ENCODE measurements at places on chromosomes 11 and 22. TPM values are rescaled to one million over a fixed set of nuclear protein-coding genes. Genes with fewer than 3 reads are reported as not detected.

ILK gene
- 123 TPM for total RNA-seq

NXPE4 gene
- not detected for total RNA-seq

ROM1 gene
- 5.8 TPM for total RNA-seq

PDE3B gene
- 49.2 TPM for total RNA-seq

DNA sequence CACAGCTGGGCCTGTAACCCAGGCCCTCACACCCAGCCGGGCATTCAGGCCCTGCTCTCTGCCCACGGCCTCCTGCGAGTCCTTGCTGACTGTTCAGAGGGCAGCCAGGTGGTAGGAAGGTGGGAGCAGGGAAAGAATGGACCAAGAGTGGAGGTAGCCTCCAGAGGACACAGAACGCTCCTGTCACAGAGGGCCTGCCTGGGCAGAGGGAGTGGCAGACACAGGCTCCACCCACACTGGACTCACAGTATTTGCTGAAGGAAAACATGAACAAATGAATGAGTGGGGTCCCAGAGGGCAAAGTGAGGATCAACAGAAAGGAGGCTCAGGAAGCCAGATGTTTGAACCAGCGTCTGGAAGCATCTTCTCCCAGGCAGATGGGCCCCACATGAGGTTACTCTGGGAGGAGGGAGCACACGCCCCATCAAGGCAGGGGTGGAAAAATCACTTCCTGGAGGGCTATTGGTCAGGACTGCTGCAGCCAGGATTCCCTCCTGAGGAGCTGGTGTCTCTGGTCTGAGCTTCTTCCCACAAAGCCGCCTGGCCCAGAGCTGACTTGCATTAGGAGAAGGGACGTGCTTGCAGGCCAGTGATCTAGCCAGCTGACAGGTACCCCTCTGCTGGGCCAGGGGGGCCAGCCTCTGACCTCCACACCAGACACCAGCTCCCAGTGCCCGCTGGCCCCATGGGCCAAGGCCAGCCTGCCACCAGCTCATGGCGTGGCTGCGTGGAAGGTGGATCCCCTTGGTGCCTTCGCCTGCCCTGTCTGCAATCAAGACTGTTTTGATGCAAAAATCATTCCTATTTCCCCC is 84.0 kb downstream of the THAP12 start:
- no peaks in the 10 kb centered on the region for H3K27me3 ChIP-seq
- H3K27ac ChIP-seq: no peak overlapping the region
- no peak for DNase-seq
- no peaks in the 10 kb centered on the region for H3K36me3 ChIP-seq
- no peaks in the 10 kb centered on the region for H3K4me1 ChIP-seq

- peaks cover 41% of the 10 kb centered on the region for H3K4me1 ChIP-seq
- peaks cover 36% of the 10 kb centered on the region for H3K36me3 ChIP-seq
- no peak overlapping the region for H3K4me3 ChIP-seq
- peak; percentile 80 for DNase-seq
- H3K27me3 ChIP-seq: no peaks in the 10 kb centered on the region
Observed at GRCh38 chr22:31243339-31244045, 31.4 kb downstream of the LIMK2 start.

- H3K27me3 ChIP-seq: no peaks in the 10 kb centered on the region
- DNase-seq: no peak
- H3K4me3 ChIP-seq: no peak overlapping the region
- H3K4me1 ChIP-seq: peaks cover 20% of the 10 kb centered on the region
- H3K27ac ChIP-seq: no peak overlapping the region
- H3K36me3 ChIP-seq: no peaks in the 10 kb centered on the region
Observed at GRCh38 chr22:35367331-35367886, 13.5 kb upstream of the HMOX1 start.

GRCh38 chr11:121576531-121576930 is 123.8 kb upstream of the SORL1-AS1 start:
- H3K36me3 ChIP-seq: no peaks in the 10 kb centered on the region
- no peaks in the 10 kb centered on the region for H3K27me3 ChIP-seq
- no peak for DNase-seq
- H3K4me3 ChIP-seq: no peak overlapping the region
- H3K27ac ChIP-seq: no peak overlapping the region
- peaks cover 17% of the 10 kb centered on the region for H3K4me1 ChIP-seq

GRCh38 chr11:69162505-69162904 is 6.8 kb downstream of the SMIM38 start:
- peaks cover 12% of the 10 kb centered on the region for H3K4me1 ChIP-seq
- no peaks in the 10 kb centered on the region for H3K27me3 ChIP-seq
- no peak for DNase-seq
- no peak overlapping the region for H3K27ac ChIP-seq
- no peak overlapping the region for H3K4me3 ChIP-seq

DNA sequence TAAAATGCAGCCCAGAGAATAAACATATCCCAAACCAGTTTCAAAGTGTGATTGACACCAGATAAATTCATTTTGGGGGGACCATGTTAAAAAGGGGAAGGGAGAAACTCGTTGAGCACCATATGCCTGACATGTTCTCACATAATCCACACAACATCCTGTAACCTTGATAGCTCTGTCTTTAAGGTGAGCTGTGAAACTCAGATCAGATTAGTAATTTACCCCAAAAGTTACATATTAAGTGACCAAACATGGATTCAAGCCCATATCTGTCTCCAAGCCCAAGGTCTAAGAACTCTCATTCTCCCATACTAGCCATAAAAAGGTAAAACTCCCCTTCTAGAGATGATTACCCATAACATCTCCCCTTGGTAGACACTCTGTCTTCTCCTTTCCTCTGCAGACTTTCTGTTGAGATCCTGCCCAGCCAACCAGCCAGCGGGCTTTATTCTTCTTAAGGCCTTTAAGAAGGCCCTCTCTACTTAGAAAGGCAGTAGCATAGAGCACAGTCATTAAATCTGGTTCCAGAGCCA is 150.7 kb downstream of the CCDC34 start:
- no peaks in the 10 kb centered on the region for H3K36me3 ChIP-seq
- DNase-seq: no peak
- H3K27ac ChIP-seq: no peak overlapping the region
- H3K27me3 ChIP-seq: no peaks in the 10 kb centered on the region
- no peak overlapping the region for H3K4me3 ChIP-seq
- H3K4me1 ChIP-seq: peaks cover 5% of the 10 kb centered on the region

DNA sequence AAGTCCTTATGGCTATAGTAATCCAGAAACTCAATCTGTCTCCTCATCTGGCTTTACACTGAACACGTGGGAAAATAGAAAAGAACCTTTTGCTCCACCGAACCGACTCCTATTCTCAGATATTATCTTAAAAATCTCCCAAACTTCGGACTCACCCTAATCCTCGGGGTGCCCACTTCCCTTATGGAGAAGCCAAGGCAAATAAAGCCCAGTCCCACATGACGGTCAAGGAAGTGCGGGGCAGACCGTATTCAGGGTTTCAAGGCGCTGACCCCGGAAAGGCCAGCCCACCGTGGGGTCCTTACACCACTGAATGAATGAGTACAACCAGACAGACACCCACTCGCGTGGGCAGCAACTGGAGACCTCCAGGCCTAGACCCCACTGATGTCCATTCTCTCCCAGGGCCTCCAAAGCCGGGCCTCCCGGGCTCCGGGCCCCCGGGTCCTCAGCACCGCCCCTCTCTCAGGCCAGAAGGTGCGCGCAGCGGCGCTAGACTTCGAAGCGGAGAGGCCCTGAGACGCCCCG is 489 bp downstream of the NUP98 start:
- H3K36me3 ChIP-seq: peaks cover 24% of the 10 kb centered on the region
- peak overlapping the region; percentile 97 for H3K27ac ChIP-seq
- DNase-seq: no peak
- H3K4me3 ChIP-seq: peak overlapping the region; percentile 84

Data from stomach (tissue), 19 donors.